ENCODE measurements at places on chromosomes 2 and 18.

DNA sequence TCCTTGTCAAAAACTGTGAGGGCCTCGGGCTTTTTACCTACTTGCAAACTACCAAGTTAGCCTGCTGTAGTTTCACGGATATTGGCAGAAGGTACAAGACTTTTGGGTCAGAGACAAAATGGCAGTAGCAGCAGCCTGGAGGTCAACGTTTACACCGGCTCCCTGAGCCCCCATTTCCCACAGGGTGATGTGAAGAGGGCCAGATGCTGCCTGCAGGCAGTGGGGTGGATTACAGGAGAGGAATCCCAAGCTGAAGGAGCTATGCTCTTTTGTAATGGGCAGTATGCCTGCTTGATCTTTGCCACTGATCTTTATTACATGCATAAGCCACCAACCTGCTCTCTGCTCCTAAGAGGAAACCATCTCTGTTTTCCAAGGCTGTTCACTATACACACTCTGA is 29.5 kb upstream of the SP5 start:
- DNase-seq: no peak

DNA sequence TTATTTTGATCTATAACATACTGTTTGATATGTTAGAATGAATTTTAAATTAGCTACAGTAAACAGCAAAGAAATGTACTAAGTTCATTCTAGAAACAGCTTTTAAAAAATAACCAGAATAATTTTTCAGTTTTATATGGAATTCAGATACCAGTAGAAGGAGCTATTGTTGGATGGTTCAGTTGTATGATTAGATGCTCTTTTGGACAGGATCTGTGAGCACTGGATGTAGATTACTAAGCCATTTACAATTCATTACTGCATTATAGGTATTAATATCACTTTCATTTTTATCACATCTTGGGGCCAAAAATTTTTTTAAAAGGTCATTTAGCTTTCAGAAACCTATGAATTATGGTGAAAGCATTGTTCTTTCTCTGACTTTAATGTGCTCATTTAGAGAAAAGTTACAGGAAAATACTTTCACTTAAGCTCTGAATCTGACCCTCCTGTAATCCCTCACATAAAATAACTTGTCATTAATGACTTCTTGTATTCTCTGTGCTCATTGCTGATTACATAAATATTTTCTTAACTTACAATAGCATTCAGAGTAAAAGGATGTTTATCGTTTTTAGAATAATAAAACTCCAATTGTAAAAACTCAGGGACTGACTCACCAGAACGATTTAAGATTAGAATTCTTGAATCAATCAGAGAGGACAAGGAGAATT is 750.2 kb downstream of the SLC4A3 start:
- DNase-seq: no peak

GRCh38 chr2:239222312-239222660 is 178.5 kb downstream of the HDAC4 start:
- no peak for DNase-seq

- no peak for DNase-seq
Observed at GRCh38 chr2:197240421-197241041, 70.0 kb downstream of the ANKRD44 start.

GRCh38 chr18:22193466-22193865 is 24.1 kb downstream of the GATA6 start:
- no peak for DNase-seq

DNA sequence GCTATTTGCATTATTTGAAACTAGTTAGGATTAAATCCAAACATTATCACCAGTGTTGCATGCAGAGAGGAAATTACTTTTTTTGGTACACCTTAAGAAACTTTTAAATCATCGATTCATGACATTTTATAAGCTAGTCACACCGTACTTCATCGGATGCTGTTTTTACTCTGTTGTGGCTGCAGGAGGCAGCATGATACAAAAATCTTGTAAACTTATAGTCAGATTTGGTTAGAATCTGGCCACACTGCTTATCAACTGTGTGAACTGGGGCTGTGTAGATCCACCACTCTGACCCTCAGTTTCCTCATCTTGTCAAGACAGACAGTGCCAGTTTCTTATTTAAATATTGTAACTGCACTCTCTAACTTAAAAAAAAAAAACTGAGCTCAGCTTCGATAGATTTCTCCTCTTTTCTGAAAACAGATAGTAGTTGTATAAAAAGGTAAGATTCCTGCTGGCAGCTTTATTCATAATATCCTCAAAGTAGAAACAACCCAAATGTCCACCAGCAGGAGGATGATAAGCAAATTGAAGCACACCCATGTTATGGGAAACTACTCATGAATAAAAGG is 77.8 kb downstream of the RAPGEF4 start:
- no peak for DNase-seq

- DNase-seq: no peak
Observed at GRCh38 chr2:222424276-222424728, at the start of gene SGPP2. Gene SGPP2, plus strand, starts transcription at chr2:222424543. Its CDS starts 60 bp downstream, at chr2:222424603.

DNA sequence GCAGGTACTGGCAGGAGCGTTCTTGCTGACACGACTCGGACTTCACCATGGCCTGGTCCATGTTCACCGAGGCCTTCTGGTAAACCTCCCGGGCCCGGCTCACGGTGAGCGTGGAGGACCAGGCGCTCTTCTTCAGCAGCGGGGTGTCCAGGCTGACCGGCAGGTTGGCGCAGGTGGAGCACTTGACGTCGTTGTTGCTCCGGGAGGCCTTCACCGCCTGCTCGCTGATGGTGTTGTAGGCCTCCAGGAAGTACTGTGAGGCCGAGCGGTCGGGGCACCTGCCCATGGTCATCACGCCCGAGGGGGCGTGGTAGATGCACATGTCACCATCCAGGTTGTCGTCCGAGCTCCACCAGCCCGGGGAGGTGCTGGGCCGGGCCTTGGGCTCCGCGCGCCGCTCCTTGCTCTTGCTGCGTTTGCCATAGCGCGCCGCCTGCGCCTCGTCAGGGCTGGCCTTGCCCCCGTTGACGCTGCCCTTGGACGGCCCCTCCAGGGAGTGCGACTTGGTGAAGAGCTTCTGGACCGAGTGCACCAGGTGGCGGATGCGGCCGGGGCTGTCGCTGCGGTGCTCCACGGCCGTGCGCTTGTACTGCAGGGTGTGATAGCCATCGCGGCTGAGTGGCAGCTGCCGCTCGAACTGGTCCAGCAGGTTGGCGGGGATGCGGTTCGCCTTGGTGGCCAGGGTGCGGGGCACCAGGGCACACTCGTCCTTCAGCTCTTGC is 429.3 kb downstream of the TGIF1 start:
- no peak for DNase-seq

DNA sequence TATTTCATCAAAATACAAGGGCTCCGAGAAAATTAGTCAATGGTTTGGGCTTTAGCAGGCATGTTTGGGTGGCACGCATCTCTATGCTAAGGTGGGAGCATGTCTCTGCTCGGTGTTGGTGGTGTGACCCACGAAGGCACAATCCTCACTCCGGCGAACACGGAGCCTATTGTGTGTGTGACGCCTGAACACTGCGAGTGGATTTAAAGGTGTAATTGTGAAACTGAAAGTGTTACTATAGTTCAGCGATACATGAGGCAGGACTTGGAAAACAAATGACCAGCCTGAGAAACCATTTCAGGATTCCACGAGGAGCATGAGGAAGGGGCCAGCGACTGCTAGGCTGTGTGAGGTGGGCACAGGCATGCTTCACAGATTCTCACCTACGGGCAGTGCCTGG is 41.7 kb upstream of the LDLRAD4 start:
- DNase-seq: no peak

GRCh38 chr2:24892928-24893327 is 27.1 kb downstream of the ADCY3 start:
- no peak for DNase-seq

- no peak for DNase-seq
Observed at GRCh38 chr2:89848763-89849368, 1157.4 kb downstream of the RPIA start.

GRCh38 chr2:99471654-99472599 is 17.9 kb downstream of the REV1 start:
- DNase-seq: no peak

DNA sequence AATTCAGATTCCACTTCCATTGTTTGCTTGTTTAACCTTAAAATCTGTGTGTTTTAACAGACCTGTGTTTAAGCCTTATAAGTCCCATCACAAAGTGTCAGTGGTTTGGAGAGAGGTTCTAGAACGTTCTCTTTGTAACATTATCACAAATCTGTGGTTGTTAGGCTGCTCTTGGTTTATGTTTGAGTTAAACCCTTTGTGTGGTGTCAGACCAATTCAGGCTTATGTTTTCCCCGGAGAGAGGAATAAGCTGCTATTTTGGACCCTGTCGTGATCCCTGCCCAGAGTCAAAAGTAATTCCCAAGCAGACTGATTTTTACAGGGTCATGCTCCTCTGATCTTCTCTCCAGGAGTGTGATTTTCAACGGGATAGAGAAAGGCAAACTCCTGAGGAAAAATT is 43.8 kb upstream of the LTBP1 start:
- no peak for DNase-seq

GRCh38 chr2:160465002-160465401 is 28.6 kb downstream of the RBMS1 start:
- DNase-seq: peak; percentile 21

DNA sequence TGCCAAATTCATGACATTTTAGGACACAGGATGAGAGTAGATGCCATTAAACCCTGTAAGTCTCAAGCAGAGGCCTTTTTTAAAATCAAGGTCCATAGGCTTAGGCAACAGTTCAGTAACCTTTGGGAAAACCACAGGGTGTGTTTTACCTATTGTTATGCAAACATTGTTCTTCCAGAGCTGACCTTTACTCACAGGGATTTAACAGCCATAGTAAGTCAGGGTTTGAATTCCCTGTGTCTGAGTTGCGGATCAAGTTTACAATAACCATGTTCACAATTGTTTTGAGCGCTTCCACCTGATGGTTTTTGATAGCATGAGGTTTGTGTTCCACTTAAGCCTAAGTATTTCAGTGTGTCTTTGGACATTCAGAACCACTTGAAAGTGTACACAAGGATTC is 160.1 kb upstream of the BOD1L2 start:
- DNase-seq: no peak

- DNase-seq: peak; percentile 30
Observed at GRCh38 chr2:140988597-140988996, 1142.2 kb downstream of the LRP1B start.

DNA sequence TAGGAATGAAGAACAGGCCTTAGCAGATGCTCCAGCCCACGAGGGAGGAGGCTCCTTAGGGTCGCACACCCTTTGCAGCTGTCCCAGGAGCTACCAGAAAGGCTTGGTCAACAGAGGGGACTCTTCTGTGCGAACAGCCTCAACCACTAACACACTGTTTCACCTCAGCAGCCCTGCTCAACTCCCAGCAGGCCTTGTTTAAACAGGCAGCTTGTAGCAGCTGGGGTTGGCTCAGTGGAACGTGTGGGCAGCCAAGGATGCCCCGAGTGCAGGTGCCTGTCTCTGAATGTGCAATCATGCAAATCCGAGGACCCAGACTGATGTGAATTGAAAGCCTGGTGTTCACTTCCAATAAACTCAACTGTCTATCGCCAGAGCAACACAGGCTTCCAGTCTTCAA is 88.7 kb upstream of the CXCR4 start:
- no peak for DNase-seq

- no peak for DNase-seq
Observed at GRCh38 chr18:73023975-73024374, 156.2 kb upstream of the NETO1 start.

GRCh38 chr2:54859416-54859815 is 136.0 kb downstream of the EML6 start:
- DNase-seq: no peak
